Hematopoietic multipotent progenitor cell treated with erythropoietin and hydrocortisone succinate and interleukin-3 and kit ligand, for 6 days (in vitro differentiated cells): ENCODE measurements at places on chromosomes 2 and 18.

DNA sequence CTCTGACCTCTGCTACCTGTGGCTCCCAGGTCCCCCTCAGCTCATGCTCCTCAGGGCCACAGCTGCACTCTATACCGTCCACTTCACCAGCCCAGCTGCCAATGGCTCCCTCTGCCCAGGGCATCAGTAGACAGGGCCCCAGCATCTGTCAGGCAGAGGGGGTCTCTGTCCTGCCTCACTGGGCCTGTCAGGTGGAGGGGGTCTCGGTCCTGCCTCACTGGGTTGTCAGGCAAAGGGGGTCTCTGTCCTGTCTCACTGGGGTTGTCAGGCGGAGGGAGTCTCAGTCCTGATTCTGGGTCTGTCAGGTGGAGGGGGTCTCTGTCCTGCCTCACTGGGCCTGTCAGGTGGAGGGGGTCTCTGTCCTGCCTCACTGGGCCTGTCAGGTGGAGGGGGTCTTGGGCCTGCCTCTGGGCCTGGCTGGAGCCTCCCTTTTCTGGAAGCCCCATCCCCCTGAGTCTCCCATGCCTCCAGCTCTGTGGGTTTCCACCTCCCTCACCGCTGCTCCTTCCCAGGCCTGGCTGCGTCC is 19.9 kb downstream of the SNORC start:
- DNase-seq = no peak

DNA sequence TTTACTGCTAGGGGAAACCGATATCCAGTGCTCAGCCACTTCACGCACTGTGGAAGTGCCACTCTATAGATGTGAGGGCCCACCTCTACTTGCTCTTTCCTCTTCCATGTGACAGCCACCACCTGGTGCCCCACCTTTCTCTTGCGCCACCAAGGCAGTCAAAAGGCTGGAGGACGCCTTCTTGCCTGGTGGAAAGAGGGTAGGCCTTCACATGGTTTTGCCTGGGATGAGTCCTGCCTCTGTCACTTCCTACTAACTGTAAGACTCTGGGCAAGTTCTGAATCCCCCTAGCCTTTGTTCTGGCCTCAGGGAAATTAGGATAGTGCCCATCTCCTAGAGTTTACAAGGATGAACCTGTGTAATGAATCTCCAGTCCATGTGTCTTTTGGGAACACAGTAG is 66.1 kb upstream of the ODC1 start:
- DNase-seq = no peak

- DNase-seq = no peak
Measured at GRCh38 chr2:49028101-49028500, 126.2 kb downstream of the FSHR start.

DNA sequence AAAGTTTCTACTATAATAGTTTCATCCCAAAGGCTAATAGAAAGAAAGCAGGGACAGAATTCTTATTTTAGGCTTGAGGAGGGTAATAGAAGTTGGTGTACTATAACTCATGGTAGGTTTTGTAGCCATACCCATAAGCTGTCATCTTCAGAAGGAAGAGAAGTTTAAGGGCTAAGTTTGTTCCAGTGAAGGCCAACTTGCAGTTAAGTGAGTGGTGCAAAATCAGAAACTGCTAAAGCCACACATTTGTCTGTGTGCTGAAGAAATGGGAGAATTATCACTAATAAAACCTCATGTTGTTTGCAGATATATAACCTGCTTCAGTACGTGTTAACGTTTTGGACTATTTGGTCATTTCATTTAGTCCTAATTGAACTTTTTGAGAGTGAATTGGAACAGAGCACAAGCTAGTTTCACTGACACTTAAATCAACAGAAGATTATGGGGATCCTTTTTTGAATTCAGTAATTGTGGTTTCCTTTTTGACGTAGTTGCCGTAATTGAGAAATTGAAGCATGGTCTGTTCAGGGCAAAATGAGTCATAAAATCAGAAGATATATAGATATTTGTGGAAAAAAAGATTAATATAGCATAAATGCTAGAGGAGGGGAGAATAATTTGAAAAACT is 69.1 kb downstream of the PHLPP1 start:
- peak; percentile 49 for DNase-seq

DNA sequence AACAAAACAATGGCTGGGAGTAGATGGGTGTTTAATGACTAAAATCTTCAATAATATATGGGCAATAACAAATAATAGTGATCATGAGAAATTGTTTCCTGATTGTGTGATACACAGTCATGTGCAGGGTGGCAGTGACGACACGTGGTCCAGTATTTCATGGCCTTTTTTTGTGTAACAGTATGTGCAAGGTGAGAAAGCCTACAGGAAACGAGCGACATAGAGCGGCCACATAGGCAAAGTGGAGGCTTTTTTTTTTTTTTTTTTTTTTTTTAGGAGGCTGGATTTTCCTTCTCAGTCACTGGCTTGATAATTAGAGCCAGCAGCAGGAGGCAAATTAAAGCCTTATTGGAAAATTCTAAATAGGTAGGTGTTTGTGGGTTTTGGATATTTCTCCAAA is 123.7 kb downstream of the MYO3B start:
- no peak for DNase-seq

DNA sequence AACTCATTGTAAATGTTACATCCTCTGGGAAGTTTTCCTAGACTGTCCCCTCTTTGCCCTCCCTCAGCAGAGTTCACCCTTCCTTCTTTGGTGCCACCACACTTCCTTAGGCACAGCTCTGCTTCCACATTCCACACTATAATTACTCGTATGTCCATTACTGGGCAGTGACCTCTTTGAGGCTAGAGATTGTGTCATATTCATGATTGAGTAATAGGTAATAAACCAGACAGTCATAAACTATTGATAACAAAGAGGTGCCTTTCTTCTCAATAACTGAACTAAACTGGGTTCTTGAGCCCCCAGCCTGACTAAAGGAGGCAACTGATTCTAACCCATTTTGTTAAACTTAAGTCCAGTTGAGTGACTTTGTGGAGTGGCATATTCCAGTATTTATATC is 28.3 kb downstream of the MYO3B start:
- DNase-seq = no peak

DNA sequence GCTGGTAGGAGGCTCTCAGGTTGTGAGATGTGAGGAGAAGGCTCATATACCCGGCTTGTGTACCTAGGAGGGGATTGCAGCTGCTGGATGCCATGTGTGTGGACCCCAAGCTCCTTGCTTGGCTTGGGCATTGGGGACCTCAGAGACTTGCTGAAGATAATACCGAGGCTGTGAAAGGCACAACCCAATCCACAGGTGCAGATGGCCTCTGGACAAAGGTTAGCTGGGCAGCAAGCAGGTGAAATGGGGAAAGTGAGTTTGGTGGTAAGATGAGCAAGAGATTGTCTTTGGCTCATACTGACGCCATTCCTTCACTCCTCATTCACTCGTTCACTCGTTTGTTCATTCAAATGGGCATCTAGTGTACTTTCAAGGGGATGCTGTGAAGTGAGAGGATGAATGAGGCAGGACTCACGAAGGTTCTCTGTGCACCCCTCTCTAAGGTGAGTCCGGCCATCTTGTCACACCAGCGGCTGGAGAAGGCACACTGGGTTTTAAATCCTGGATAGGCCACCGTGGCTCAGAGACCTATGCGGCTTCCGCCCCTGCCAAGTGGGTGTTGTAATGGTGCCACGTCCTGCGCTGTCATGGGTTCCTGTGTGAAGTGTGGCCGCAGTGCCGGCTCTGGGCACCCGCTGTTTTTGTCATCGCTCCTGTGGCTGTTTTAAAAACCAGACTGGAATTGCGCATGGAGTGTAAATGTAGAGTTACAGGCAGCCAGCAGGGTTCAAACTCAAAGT is 13.7 kb downstream of the FBLN7 start:
- no peak for DNase-seq

- DNase-seq = no peak
Measured at GRCh38 chr18:32613821-32614220, 143.1 kb upstream of the GAREM1 start.

- no peak for DNase-seq
Measured at GRCh38 chr18:24421831-24422230, 4.6 kb upstream of the IMPACT start.

DNA sequence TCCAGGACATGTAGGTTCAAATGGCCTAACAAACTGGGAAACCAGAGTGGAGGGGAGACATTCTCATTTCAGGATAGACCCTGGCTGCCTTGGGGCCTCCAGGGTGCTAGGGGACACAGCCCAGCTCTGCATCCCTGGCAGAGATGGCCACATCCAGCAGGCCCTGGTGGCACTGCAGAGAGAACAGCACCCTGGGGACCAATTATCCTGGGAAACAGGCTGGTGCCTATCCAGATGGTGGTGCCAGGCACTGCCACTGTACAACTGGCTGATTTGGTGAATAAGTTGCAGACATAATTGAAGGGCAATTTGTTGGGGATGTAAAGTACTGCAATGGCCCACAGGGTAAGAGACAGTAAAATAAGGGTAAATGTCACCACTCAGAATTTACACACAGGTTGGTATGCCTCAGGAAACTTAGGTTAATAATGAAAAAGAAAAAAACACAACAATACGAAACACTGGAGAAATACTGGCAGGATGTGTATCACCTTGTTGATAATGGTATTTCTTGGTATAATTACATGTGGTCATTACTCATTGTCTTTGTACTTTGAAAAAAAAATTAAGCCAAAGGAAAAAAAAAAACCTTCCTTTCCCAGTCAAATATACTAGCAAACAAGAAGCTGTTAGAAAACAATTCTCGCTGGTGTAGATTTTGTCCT is 12.8 kb upstream of the SFTPB start:
- DNase-seq = no peak

GRCh38 chr2:3278521-3279218 is 98.9 kb downstream of the EIPR1 start:
- no peak for DNase-seq

GRCh38 chr2:85772841-85773491 is 19.2 kb downstream of the ATOH8 start:
- DNase-seq = no peak

- DNase-seq = no peak
Measured at GRCh38 chr2:22697054-22697788, 687.8 kb upstream of the KLHL29 start.

DNA sequence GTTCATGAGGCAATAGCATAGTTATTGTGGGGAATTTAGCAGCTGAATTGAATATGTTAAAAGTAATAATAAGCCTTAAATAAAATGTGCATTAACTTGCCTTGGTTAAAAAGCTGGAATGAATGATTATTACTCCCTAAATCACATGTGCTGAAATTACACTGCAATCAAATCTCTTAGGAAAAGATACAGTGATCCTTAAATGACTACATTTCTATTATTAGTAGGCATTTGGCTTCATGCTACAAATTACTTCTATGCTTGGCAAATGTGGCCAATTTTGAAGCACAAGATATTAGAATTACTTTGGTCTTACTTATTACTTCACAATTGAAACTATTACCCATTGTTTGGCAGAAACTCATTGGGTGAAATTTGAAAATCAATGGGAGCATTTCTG is 5.4 kb downstream of the RND3 start:
- no peak for DNase-seq

DNA sequence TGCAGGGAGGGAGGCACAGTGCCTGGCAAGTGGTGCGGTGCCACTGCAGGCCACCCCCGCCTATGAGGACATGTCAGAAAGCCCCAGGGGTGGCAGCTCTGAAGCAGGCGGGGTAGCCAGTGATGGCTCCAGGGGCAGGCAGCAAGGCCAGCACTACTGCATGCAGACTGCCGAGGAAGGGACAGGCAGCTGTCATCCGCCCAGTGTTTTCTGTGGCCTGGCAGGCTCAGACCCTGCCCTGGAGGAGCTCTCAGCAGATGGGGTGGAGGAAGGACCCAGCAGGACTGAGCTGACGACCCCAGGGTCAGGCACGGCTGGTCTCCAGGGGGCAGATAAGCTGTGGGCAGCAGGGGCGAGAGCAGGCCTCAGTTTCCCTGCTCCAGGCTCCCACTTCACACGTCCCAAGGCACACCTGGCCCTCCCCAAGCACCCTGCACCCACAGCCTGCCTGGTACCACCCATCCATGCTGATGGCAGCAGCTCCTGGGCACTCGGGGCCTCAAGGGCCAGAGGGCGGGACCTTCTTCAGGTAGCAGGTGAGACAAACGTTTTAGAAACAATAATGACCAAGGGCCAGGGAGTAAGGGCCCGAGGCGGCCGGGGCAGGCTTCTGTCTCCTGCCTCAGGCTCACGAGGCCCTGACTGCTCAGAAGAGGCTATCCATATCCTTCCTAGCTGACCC is 48.5 kb downstream of the HS6ST1 start:
- DNase-seq = no peak

DNA sequence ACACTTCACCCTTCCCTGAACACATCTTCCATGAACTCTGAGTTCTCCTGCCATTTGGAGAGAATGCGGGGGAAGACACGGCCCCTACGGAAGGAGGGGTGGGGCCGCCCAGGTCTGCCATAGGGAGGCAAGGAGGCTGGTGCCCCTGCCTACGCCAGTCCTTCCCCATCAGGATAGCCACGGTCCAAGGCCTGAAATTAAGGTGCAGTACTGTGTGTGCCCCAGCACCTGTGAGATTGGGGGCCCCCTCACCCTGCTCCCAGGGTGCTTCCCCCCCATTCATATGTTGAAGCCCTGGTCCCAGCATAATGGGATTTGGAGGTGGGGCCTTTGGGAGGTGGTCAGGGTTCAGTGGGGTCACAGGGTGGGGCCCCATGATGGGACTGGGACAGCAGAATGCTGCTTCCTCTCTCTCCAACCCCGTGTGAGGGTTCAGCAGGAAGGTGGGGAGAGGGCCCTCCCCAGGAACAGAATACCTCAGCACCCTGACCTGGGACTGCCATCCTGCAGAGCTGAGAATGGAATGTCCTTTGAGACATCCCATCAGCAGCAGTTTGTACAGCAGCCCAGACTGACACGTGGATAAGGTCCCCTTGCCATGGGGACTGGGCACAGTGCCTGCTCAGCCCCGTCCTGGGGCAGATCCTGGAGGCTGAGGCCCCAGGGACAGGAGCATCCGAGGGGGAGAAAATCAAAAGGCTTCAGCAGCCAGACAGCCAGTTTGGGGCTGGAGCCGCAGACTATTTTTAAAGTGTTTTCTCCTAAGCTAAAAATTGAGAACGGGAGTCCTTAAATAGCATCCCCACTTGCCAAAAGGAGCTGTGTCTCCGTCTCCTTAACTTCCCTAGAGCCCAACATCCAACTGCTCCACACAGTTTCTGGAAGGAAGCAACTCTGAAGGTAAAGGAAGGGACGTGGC is 105.1 kb downstream of the NDUFA10 start:
- DNase-seq = no peak

DNA sequence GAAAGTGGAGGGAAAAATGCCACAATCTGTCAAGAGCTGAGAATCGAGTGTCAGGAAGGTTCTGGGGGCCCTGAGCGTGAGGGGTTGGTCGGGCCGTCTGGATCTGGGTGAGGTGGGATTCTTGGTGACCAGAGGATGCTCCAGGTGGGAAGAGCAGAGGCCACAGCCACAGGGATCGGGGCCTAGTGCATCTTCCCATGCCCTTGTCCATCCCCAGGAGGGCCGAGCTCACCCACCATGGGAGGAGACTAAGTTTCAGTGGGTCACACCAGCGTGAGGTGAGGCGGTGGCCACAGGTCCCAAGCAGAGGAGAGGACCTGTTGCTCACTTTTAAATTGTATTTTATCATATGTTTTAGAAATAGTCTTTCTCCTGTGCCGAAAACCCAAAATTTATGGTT is 70.0 kb downstream of the TMEM18 start:
- no peak for DNase-seq

DNA sequence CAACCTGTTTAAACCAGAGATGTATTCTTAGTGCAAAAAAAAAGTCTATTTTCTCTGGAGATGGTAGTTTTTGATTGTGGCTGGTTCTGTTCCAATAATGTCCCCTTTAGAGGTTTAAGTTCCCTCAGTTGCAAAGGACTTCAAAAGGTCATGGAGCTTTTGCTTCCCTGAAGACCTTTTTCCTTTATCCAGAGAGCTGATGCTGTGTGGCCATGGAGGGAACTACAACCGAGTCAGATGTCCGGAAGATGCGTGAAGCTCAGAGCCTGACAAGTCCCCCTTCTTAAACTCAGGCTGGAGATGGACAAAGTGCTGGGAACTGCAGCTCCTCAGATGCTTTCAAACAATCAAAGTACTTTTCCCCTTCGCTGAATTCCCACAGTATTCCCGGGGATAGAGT is 176.1 kb downstream of the TMEM18 start:
- peak; percentile 6 for DNase-seq
